ENCODE measurements at places on chromosomes 1 and 21.

- DNase-seq = no peak
These were observed 159.7 kb upstream of the BEND5 start for GRCh38 chr1:48936436-48936835.

DNA sequence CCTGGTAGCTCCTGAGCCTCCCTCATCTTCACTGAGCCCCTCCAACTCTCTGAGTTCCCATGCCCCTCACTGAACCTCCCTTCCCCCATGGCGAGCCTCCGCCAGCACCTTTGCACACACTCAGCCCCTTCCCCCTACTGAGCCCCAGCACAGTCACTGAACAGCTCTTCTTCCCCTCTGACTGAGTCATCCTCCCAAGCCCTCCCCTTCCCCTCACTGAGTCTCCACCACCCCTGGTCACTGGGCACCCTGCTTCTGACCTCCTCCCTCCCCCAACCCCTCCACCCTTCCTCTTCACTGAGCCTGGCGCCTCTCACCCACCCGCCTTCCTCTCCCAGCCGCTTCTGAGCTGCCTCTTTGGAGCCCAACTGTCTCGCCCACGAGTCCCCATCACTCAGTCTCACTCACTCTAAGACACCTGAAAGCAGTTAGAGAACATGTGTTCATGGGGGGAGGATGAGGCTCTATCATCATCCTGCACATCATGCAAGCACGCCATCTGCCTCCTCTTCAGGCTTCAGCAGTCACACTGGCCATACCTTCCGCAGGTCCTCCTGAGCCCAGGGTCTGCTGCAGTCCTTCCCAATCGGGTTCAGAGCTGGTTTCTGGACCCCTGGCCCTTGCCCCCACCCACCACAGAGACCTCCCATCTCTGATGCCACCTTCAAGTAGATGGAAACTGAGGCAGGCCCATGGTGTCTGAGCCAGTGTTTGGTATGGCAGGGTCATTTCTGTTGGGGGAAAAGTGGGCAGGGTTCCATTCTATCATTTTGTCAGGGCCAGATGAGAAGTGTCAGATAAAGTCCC is 2.0 kb upstream of the TRNP1 start:
- DNase-seq = no peak

GRCh38 chr1:224785040-224785328 is 144.5 kb upstream of the DNAH14 start:
- DNase-seq = no peak

DNA sequence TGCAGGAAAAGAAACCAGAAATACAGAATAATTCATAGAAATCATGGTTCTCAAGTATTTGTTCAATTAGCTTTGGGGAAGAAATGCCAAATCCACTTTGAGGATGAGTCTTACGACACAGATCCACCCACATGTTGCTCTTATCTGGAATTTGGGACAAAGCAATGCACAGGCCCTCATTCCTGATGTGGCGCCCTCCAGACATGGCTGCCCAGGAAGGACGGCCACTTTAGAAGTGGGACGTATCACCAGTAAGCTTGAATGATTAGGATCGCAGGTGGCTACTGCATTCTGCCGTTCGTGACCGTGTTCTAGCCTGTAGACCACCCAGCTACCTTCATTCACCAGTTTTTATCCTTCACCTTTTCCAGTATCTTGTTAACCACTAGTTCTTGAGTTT is 20.1 kb upstream of the NCMAP start:
- no peak for DNase-seq

- DNase-seq = no peak
These were observed 7.2 kb upstream of the MAP10 start for GRCh38 chr1:232797856-232798510.

- DNase-seq = no peak
These were observed 149.2 kb downstream of the PPIAL4G start for GRCh38 chr1:148333875-148334338.

- no peak for DNase-seq
These were observed 33.8 kb downstream of the BTG3 start for GRCh38 chr21:17578876-17579275.

GRCh38 chr21:45831991-45832740 is 149.4 kb upstream of the COL6A1 start:
- no peak for DNase-seq

GRCh38 chr1:219927298-219927955 is 930 bp downstream of the SLC30A10 start:
- DNase-seq = no peak

GRCh38 chr1:221335161-221336101 is 406.5 kb downstream of the DUSP10 start:
- DNase-seq = no peak

GRCh38 chr21:34031835-34032370 is 41.5 kb upstream of the MRPS6 start:
- no peak for DNase-seq

- DNase-seq = no peak
These were observed 110.1 kb downstream of the SLC45A1 start for GRCh38 chr1:8427986-8428385.

- no peak for DNase-seq
These were observed 50.1 kb downstream of the HLX start for GRCh38 chr1:220929304-220929703.

DNA sequence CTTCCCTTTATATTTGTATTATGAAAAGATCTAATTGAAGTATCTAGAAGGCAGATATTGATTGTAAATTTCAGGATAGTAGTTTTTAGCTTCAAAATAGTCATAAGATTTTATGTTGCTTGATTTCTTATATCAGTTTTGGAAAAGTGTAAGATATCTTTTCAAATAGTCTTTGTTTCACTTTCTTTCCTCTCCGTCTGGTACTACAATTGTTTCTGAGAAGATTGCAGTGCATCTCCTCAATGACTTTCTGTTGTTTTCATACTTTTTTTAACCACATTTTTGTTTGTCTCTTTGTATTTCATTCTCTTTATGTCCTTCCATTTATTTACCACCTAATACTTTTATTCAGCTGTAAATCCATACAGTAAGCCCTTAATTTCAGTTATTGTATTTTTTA is 964.6 kb upstream of the B3GALT2 start:
- no peak for DNase-seq

DNA sequence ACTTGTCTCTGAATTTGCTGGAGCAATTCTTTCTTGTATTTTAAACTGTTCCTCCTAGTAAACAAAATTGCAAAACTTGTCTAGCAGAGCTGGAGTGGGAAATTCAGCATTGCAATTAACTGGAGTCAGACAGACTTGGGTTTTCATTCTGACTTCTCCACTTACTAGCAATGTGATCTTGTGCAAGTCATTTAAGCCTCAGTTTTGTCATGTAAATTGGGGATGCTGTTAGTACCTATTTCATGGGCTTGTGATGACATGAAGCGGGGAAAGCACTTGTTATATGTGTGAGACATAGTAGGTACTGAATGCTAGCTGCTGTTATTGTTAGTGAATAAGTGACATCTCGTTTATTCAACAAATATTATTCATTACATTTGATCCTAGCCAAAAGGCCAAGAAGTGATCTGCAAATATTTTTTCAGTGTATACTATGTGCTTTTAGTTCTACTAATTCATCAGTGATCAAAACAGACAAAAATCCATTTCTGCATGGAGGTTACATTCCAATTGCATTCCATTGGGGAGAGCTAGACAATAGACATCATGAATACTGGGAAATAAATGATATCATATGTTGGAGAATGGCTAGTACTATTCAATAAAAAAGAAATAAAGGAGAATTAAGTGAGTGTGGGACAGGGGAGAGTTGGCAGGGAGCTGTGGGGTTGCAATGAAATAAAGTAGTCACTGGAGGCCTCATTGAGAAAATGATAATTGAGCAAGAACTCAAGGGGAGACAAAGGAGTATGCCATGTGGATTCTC is 47.1 kb downstream of the CACHD1 start:
- DNase-seq = no peak

DNA sequence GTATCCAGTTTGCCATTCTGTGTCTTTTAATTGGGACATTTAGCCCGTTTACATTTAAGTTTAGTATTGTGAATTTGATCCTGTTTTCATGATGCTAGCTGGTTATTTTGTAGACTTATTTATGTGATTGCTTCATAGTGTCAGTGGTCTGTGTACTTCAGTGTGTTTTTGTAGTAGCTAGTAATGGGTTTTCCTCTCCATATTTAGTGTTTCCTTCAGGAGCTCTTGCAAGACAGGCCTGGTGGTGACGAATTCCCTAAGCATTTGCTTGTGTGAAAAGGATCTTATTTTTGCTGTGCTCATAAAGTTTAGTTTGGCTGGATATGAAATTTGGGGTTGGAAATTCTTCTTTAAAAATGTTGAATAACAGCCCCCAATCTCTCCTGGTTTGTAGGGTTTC is 69.2 kb upstream of the PDC start:
- DNase-seq = no peak

- no peak for DNase-seq
These were observed 24.2 kb upstream of the ERICH3 start for GRCh38 chr1:74697832-74698231.

GRCh38 chr1:40337443-40337842 is 20.4 kb upstream of the COL9A2 start:
- no peak for DNase-seq

DNA sequence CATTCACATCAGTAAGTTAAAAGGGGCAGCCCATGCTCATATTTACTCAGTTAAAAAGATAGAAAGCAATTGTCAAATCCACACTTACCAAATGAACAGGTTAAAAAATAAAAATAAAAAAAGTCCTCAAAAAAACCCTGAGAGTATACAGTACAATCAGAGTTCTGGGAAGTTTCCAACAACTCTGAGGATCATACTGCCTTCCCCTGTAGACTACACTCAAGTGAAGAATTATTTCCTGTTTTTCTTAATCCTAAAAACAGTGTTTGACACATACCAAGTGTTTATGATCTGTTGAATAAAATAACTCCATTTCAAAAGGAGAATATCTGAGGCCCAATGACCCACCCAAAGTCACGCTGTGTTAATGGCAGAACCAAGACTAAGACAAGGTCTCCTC is 61.8 kb downstream of the INTS7 start:
- DNase-seq = no peak

- peak; percentile 31 for DNase-seq
These were observed 1.1 kb downstream of the SPSB1 start for GRCh38 chr1:9293533-9294404.

GRCh38 chr21:21200939-21201615 is 202.9 kb downstream of the NCAM2 start:
- DNase-seq = no peak

- no peak for DNase-seq
These were observed 297.8 kb downstream of the RRAGC start for GRCh38 chr1:38561725-38562124.

DNA sequence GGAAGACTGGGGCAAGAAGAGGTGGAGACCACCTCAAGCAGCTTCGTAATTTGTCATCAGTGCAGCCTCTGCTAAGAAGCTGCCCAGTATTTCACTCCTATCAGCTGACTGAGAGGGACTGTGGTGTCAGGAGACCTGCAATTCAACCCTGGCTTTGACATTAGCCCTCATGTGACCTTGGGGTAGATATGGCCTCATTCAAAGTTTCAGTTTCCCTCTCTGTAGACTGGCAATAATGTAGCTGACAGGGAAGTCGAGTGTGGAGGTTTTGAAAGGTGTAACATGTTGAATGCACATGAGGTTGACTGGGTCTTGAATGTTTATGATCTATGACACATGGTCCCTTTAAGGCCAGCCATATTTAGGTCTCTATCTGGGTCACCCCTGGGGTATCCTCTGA is 2.2 kb upstream of the SPRR4 start:
- no peak for DNase-seq

- DNase-seq = no peak
These were observed 365.6 kb upstream of the ST6GALNAC5 start for GRCh38 chr1:76501586-76502219.

DNA sequence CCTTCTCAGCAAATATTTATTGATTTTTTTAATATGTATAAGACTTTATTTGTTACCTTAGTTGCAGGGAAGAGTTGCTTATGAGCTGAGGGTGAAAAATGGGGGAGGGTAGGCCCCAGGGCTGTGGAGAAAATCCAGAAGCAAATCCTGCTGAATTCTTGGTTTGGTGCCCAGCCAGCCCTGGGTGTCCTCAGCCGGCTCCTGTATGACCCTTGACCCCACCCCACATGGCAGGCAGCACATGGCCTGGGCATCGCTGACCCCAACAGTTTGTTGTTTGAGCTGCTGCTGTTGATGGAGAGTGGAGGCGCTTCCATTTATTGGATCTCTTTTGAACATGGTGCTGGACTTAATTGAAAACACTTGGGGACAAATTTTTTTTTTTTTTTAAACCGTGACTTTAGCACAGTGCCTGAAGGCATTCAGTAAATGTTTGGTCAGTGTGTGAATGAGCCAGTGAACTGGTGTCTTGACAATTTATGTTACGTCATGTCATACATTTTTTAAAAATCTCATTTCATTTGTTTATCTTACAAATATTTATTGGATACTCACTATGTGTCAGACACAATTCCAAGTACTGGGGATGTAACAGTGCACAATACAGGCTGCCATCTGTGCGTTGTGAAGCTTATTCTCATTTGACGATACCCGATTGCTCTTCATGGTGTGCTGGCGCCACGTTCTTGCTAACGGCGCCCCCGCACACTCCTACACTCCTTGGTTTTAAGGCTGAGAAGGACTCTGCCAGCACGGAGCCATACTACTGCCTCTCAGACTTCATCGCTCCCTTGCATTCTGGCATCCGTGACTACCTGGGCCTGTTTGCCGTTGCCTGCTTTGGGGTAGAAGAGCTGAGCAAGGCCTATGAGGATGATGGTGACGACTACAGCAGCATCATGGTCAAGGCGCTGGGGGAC is 98.8 kb downstream of the MTR start:
- no peak for DNase-seq

- no peak for DNase-seq
These were observed 15.5 kb downstream of the DPYD start for GRCh38 chr1:97905141-97905940.

GRCh38 chr1:182196897-182197870 is 135.7 kb upstream of the ZNF648 start:
- DNase-seq = no peak

GRCh38 chr1:27366411-27367159 is at the start of gene MAP3K6:
Gene MAP3K6 (minus strand): TSS chr1:27366961. CDS start chr1:27366597, 364 bp downstream.
- DNase-seq = peak; percentile 73

DNA sequence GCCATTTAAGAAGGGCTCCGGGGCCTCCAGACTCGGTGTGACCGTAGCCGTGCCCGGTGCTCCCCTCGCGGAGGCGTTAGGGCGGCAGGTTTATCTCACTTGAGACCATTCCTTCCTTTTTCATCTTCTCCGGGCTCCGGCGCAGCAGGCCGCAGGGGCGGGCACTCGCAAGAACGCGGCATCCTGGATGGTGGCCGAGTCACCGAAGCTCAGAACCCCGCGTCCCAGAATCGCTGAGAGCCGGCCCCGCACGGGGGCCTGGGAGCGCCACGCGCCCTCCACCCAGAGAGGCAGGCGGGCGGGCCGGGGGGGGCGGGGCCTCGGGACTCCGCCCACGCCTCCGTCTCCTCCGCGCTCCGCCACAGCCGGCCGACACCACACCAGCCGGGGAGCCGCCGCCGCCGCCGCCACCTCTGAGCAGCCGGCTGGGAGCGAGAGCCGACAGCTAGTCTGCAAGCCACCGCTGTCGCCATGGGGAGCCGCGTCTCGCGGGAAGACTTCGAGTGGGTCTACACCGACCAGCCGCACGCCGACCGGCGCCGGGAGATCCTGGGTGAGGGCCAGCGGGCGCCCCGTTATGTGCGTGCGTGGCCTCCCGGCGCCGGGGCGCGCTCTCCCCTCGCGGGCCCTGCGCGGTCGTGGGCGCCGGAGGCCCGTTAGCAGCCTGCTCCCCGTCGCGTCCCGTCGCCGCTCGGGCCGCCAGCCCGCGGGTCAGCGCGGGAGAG is at the start of gene DEGS1:
Gene DEGS1, plus strand, starts transcription at position 375 of the 725 bp plus-strand sequence. Its CDS starts 97 bp downstream, at position 472.
- DNase-seq = peak; percentile 99
